Posterior vena cava (tissue), 2 donors: ENCODE measurements at places on chromosomes 3 and 15. TPM values are rescaled to one million over a fixed set of nuclear protein-coding genes. Genes with fewer than 3 reads are reported as not detected.

- no peak for DNase-seq
Measured at GRCh38 chr15:60345598-60345997, 52.2 kb downstream of the ANXA2 start.

DNA sequence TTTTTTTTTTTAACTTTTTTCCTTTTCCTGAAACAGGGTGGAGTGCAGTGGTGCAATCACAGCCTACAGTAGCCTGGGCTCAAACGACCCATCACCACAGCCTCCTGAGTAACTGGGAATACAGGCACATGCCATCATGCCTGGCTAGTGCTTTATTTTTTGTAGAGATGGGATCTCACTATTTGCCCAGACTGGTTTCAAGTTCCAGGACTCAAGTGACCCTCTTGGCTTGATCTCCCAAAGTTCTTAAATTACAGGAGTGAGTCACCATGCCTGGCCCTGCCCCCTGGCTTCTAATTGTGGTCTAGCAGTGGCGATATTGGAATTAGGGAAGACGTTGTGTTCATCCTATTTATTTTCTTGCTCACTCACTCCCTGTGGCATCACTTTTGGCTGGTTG is 1138.4 kb downstream of the SI start:
- no peak for DNase-seq

DNA sequence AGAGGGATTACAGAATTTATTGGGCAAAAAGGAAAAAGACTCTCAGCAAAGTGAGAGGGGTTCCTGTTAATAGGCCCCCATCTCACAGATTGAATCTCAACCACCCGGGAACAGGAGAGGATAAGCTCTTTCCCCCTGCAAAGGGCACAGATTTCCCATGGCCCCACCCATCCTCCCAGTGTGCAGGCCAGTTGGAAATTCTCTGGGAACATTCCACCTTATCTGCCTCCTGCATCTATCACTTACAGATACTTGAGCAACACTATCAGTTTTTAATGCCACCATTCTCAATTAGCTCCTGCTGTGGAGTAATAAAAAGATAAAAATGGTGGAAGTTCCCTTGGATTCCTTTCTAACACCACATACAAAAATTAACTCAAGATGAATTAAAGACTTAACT is 350.0 kb upstream of the BCHE start:
- no peak for DNase-seq

- no peak for DNase-seq
Measured at GRCh38 chr3:134430950-134431445, 54.8 kb downstream of the ANAPC13 start.

GRCh38 chr3:164929642-164930041 is 148.7 kb downstream of the SI start:
- no peak for DNase-seq

DNA sequence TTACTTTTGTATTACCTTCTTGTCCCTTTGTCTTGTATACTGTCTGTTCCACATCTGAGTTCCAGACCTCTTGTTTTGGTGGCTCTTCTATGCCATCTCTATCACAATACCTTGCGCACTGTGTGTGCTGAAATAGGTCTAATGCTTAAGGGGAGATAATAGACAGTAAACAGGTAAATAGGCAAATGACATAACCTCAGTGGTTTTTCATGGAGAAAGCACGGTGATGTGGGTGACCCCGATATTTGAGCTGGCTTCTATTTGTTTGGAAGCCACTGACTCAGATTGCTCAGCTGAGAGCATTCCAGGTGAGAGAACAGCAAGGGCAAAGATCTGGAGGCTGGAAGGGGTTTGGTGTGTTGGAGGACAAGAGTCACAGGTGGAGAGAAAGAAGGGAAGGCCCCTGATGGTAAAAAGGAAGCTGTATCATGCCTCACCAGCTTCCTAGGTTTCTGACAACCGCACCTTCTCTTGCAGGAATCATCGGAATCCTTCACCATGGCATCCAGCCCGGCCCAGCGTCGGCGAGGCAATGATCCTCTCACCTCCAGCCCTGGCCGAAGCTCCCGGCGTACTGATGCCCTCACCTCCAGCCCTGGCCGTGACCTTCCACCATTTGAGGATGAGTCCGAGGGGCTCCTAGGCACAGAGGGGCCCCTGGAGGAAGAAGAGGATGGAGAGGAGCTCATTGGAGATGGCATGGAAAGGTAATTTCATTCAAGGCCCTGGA is 795 bp downstream of the MCM2 start:
- DNase-seq = no peak

DNA sequence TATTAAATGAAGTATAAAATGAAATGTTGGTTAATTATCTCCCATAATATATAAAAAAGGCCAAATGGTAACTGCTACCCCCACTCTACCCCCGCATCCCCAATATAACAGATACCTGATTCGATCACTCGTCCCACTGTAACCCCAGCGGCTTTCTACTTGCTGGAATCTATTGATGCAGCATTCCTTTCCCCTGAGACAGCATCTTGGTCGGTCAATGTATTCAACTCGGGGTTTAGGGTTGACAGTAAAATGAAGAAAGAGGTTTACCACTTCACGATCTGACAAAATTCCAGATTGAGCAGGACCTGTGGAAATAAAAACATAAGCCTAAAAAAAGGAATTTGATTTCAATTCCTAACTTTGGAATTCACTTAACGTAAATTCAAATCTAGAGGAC is 18.6 kb upstream of the C15orf40 start:
- no peak for DNase-seq

- DNase-seq = no peak
Measured at GRCh38 chr3:75781079-75781745, 4.1 kb downstream of the ZNF717 start.

- DNase-seq = no peak
Measured at GRCh38 chr3:183081459-183082183, 17.7 kb downstream of the MCCC1 start.

DNA sequence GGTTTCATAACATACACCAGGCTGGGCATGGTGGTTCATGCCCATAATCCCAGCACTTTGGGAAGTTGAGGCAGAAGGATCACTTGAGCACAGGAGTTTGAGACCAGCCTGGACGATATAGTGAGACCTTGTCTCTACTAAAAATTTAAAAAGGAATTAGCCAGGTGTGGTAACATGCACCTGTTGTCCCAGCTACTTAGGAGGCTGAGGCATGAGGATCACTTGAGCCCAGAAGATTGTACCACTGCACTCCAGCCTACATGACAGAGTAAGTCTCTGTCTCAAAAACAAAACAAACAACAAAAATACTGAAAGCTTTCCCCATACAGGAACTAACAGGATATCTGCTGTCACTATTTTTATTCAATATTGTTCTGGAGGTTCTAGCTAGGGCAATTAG is 20.9 kb downstream of the GREM1 start:
- no peak for DNase-seq

DNA sequence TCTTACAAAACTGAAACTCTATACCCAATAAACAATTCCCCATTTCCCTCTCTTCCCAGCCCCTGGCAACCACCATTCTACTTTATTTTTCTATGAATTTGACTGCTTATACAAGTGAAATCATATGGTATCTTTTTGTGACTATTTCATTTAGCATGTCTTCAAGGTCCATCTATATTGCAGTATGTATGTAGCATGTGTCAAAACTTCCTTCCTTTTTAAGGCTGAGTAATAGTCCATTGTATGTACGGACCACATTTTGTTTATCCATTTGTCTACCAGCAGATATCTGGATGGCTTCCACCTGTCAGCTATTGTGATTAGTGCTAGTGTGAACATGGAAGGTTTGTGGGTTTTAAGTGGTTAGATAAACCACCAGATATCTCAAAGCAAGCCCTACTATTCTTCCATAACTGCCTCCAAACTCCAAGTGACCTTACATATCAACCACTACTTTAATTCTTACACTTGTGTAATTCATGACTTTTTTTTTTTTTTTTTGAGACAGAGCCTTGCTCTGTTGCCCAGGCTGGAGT is 134.7 kb downstream of the TMCC1 start:
- no peak for DNase-seq

GRCh38 chr15:63096178-63096577 is 25.5 kb upstream of the LACTB start:
- no peak for DNase-seq

DNA sequence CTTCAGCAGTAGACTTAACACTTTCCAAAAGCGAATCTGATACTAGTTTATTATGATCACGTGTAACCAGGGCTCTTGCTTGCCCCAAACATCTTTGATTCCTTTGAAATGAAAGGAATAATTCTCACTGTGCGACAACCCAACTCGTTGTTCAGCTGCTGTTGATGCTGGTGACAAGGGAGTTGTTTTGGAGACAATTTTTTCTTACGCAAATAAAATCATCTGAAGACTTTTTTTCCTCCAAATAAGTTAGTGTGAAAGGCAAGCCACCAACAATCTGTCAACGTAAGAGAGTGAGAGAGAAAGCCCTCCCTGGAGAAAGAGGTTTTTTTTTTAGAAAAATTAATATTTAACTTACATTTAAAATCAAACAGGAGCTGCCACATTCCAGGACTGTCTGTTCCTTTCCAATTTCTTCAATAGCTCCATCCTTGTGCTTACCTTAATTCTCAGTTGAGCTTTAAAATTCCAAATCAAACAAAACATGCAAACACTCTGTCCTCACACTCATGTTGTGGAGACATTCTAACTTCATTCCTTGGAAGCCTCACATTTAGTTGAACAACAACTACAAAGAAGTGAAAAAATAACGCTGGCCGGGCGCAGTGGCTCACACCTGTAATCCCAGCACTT is 4.9 kb upstream of the P3H2 start:
- no peak for DNase-seq

- DNase-seq = no peak
Measured at GRCh38 chr15:69200832-69201745, 40.7 kb downstream of the GLCE start.

GRCh38 chr3:14510838-14511622 is 29.1 kb downstream of the GRIP2 start:
- DNase-seq = peak; percentile 71

DNA sequence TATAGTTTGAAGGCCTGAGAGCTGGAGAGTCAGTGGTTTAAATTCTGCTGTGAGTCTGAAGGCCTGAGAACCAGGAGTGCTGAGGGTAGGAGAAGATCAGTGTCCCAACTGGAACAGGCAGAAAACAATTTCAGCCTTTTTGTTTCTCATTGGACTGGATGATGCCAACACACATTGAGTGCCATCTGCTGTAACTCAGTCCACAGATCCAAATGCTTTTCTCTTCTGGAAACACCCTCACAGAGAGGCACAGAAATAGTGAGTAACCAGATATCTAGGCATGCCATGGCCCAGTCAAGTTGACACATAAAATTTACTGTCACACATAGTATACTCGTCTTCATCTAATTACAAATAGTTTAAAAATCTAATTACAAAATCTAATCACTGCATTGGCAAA is 100.8 kb downstream of the NEO1 start:
- no peak for DNase-seq

GRCh38 chr3:55000546-55000945 is 72.7 kb upstream of the LRTM1 start:
- DNase-seq = no peak

DNA sequence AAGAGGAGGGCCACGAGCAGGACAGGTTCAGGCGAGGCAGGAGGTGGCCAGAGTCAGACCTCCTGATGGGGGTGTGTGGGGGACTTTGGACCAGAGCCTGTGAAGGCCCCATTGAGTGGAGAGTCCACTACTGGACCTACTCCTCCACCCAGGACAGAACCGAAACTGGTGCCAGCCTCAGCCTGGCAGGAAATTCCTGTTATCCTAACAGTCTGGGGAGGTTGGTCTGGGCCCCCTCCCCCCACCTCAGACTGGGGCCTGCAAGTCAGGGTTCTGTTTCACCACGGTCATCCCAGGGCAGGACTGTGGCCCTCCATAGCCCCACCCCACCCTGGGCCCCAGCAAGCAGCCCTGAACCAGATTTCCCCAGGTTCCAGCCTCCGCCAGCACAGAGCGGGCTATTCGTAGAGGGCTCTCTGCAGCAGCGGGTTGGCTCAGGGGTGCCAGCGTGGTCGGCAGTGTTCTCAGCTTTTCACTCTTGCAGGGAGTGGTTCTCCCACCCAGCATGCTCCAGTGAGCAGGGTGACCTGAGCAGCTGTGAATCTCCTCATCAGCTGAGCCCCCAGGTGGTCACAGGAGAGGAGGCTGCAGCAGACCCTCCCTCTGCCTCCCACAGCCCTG is 217.3 kb downstream of the TBC1D2B start:
- DNase-seq = peak; percentile 74

DNA sequence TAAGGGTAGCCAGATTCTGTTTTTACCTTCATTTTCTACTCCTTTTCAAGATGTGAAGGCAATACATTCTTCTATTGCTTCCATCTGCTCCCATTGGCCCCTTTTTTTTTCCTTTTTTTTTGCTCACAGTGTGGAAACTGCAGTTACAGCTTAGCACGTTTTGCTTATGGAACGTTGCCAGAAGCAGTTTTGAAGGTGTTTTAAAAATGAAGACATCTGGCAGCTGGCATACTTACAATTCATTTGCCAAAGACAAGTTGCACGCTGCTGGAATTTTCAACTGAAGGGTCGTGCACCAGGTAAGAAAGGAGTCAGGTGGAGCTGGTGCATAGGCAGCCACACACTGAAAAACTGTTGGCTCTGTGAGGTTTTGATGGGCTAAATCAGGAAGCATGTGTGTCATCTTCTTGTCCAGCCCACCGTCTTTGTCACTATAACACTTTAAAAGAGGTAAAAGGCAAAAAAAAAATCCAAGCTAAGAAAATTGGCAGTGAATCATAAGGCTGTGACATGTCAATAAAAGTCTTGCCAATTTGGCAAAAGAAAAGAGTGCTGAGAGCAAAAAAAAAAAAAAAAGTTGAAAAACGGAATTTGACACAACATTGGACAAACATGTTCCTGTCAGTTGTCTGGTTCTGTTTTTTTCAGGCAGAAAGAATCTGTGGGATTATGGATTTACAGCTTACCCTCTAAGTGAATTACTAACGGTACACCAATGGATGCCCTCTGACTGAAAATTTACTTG is 225.4 kb upstream of the SOX2 start:
- no peak for DNase-seq

Gene CHL1
- total RNA-seq = 4.9 TPM

Gene FRMD5
- total RNA-seq = 0.37 TPM

Gene MESP1
- 0.69 TPM for total RNA-seq

Gene MESP2
- total RNA-seq = 0.32 TPM

Gene STAB1
- total RNA-seq = 498 TPM

Gene MLF1
- total RNA-seq = 14.3 TPM
